ENCODE measurements at places on chromosomes 1 and 21. TPM values are rescaled to one million over a fixed set of nuclear protein-coding genes. Genes with fewer than 3 reads are reported as not detected.

The FAM163A gene
- not detected for total RNA-seq

The USH2A gene
- total RNA-seq, result not detected

The TIE1 gene
- not detected for total RNA-seq

The SELP gene
- 0.81 TPM for total RNA-seq

The GUCA2A gene
- total RNA-seq, result not detected
